Nephron progenitor cell (in vitro differentiated cells): ENCODE measurements at places on chromosomes 1 and 21.

GRCh38 chr1:83734420-83734819 lies 264.5 kb downstream of the TTLL7 start:
- DNase-seq = no peak

GRCh38 chr21:34875830-34876229 lies 173.3 kb downstream of the RUNX1 start:
- DNase-seq = no peak

DNA sequence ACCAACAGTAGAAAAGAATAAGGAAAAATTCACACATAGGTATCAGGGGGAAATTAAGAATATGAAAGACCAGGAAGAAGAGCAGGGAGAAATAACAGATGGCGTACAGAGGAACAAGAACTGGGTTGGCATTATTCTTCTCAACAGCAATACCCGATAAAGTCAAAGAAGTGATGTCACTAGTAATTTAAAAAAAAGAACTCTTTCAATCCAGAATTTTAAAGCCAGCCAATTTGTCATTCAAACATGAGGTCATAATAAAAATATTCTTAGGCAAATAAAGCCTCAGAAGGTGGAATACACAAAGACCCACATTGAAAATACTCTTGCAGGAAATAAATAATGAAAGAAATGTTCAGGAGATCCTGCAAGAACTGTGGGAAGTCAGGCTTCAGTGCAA lies 8.8 kb downstream of the NCMAP start:
- DNase-seq = no peak

- peak; percentile 65 for DNase-seq
Measured at GRCh38 chr1:182054698-182055326, 6.7 kb downstream of the ZNF648 start.

- no peak for DNase-seq
Measured at GRCh38 chr1:149925751-149926150, 1.9 kb downstream of the SF3B4 start.

- DNase-seq = no peak
Measured at GRCh38 chr1:211616965-211617297, 38.0 kb upstream of the SLC30A1 start.

DNA sequence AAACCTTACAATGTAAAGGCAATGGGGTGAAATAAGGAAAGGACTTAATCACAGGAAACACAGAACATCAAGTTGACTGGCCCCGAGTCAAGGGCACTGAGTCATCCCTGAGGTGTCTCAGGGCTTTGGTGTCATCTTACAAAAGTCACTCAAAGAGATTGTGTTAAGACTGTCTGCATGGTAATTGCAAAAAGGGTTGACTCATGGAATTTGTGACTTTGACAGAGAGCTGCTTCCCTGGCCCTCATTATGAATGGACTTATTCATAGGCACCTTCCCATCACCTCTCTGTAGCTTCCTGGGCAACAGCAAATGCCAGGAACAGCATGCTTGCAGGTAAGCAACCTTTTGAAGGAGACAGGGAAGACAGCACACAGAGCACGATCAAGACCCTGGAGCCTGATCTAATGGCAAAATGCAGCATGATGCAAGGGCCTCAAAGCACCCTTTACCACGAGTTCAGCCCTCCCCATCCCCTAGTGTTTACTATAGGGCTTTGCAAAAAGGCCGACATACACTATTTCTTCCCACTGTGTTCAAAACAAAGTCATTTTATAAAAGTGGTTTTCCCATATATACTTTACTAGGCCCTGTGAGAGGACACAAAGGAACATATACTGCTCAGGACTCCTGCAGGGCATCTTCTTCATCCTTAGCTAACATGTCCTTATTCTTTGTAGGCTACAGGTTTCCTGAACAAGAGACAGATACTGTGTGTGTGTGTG lies 17.1 kb downstream of the ZP4 start:
- DNase-seq = no peak

DNA sequence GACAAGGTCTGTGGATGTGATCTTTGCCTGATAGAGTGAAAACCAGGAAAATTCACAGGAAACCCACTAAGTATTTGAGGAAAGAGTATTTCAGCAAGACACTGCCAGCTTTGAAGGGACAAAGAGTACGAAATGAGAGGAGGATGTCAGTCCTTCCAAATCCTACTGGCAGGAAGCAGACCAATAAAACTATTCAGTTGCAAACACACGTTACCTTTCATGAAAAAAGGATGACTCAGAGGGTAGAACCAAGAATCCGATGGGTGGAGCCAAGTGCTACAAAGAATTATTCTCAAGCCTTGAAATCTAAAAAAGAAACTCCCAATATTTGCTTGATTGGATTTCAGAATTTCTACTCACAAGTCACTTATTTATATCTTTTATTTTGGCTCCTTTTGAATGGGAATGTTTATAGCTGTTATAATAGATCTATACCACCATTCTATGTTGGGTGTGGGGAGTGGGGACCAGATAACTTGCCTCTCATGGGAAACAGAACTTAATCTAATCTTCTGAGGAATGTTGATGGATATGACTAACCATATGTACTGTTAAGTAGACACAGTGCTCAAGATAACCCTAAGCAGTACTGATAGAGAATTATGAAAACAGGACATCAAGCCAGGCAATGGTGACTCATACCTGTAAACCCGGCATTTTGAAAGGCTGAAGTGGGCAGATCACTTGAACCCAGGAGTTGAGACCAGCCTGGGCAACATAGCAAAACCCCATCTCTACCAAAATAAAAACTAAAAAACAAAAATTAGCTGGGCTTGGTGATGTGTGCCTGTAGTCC lies 19.3 kb upstream of the HEATR1 start:
- no peak for DNase-seq

DNA sequence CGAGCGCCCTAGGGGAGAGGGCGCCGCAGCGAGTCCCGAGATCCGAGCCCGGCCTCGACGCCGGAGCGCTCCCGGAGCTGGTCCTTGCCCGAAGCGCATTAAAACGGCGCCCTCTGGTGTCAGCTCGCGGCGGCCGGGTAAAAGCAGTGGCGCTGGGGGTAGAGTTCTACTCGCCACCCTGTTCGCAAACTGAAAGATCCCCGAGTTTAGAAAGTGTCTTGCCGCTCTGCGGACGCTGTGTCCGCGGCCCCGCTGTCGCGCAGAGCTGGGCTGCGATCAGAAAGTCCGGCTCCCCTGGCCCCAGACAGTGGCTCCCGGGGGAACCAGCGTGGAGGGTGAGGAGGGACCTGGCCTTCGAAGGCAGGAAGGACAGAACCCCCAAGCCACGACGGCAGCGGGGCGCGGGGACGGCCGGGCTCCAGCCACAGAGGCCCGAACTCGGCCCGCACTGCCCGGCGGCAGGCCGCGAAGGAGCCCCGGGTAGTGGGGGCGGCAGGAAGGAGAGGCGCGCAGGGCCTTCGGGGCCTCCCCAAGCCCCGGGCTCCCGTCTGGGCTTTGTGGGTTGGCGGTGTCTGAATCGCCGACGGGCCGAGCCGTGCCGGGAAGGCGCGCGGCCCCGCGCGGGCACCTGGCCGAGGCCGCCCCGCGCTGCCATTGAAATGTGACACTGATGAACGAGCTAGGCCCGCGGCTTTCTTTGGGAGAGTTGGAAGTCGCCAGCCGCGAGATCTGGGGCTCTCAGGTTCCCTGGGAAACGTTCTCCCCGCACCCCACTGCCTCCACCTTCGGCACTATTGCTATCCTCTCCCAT lies 39.1 kb upstream of the NFIA start:
- peak; percentile 91 for DNase-seq

- no peak for DNase-seq
Measured at GRCh38 chr1:53431805-53432565, 27.2 kb upstream of the DMRTB1 start.

GRCh38 chr21:36117286-36117741 lies 17.6 kb upstream of the CBR3 start:
- DNase-seq = no peak

- no peak for DNase-seq
Measured at GRCh38 chr1:3042481-3042880, 21.2 kb downstream of the ACTRT2 start.

DNA sequence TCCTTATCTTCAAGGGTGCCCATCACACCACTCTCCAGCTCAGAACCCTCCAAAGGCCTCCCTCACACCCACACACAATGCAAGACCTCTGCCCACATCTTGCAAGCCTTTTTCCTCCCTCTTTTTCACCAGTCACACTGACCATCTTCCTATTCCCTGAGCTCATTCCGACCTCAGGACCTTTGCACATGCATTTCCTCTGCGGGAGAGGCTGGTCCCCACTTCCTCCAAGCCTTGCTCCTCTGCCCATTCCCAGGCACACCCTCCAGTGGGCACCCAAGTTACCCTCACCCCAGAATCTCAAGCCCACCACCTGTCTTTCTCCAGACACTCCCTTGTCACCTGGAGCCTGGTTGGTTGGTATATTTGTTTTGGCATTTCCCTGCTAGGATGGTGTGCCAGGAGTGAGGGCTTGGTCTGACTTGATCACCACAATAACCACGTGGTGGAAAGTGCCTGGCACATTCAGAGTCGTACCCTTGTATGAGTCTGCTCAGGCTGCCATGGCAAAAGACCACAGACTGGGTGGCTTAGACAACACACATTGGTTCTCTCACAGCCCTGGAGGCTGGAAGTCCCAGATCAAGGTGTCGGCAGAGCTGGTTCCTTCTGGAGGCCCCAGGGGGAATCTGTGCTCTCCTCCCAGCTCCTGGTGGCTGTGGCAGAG lies 13.2 kb downstream of the MX2 start:
- no peak for DNase-seq

DNA sequence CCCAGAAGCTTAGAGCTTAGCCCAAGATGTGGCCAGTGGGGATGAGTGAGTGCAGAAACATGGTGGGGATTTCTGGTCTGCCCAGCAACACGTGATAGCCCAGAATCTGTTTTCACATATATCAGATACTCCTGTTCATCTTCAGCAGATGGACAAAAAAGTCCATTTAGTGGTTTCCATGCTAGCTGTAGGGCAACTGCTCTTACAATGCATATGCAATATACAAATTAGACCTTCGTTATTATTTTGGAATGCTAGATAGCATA lies 96.9 kb upstream of the SGIP1 start:
- DNase-seq = no peak

DNA sequence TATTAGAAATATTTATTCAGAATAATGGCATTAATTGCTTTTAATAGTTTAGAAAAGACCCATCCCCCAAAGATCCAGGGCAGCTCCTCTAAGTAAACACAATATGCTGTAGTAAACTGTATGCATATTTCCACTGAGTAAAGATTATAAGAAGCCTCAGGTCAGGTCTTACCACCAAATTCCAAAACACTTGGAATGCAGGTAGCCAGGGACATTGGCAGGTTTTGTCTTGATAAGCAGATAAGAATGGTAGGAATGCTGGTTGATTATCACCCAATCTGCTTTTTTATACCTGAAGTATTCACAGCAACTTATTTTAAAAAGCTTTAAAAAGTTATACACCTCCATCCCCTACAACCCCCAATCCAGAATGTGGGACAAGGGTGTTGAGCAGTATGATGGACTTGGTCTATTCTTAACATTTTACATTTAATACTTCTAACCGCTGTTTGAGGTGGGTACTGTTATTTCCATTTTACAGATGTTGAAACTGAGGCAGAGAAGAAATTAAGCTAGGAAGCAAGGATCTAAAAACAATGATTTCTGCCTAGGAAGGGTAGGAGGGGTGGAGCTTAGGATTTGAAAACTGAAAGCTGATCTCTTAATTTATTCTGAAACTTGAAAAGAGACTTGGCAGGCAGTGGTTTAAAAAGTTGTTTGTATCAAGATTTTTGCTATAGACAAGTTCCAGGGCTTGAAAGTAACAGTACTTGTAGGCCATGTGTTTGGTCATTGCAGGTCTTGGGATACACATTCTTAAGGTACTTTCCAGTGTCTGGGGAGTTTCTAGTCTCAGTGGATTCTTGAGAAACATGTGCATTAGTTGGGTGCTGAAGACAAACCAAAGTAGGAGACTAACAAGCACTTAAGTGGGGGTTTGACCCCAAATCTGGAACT lies 15.6 kb upstream of the THEM4 start:
- DNase-seq = no peak

DNA sequence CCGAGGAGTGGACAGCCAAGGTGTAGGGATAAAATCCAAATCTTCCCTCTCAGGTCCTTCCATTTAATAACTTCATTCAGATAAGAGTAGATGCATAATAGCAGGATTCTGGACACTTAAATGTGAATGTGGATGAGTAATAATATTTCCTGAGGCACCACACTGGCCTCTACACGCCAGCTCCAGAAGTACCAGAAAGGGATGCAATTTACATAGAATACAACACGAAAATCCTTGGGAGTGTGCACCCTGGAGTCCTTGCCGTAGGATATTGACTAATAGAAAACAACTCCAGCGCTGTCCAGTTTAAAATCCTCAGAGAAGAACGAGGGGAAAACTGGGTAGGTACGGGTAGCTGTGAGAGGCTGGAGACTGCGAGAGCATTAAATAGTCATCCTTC lies 6.9 kb downstream of the PLXNA2 start:
- no peak for DNase-seq

DNA sequence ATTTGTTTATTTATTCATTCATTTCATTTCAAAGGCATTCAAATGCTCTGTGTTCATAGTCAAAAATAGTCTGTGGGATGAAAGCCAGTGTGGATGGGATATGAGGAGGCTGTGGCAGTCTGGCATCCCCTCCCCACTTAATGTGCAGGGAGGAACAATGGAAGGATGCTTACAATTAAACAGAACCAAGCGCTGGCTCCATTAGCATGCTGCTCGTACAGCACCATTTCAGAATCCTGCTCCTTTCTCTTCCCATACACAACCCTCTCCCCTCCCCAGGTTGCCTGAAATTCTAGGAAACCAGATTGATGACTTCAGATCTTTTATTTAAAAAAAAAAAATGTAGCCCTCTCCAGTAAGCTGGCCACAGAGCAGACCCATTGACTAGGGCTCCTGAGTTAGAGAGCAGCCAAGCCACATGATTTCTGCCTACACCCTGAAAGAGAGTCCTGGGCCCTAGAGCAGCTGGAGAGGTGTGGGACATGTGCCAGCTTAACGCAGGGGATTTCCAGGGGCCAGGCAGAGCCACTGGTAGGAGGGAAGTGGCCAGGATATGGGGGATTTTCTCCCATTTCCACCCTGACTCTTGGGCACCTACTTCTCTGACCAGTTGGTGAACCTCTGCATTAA lies 205.2 kb downstream of the ASTN1 start:
- DNase-seq = no peak

GRCh38 chr1:180154003-180154324 lies 705 bp upstream of the QSOX1 start:
- DNase-seq = no peak

GRCh38 chr21:41671859-41672542 lies 94.9 kb downstream of the RIPK4 start:
- no peak for DNase-seq
